ENCODE measurements at places on chromosomes 7 and 10.

DNA sequence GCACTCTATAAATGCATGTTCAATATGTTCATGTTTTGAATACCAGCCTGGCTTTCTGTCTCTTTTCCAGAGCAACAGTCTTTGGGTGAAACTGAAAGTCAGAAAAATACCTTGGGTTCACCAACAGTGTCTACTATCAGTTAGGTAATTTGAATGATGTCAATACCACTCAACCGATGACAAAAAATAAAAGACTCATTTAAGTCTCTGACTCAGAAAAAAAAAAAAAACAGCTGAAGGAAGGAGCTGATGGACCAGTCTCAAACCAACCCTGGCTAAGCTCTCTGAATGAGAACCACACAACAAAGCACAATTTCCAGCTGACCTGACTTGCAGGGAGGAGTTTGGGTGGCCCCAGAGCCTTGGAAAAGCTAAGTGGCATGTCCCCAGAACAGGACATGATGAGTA is 42.5 kb downstream of the ABLIM1 start:
- no peak for DNase-seq

GRCh38 chr7:18450019-18450418 is 45.5 kb upstream of the HDAC9 start:
- no peak for DNase-seq

- no peak for DNase-seq
Measured at GRCh38 chr7:29297194-29297890, 102.8 kb downstream of the CHN2 start.

GRCh38 chr10:98150544-98150943 is 16.1 kb downstream of the R3HCC1L start:
- DNase-seq: no peak

- DNase-seq: no peak
Measured at GRCh38 chr10:48648172-48648942, 36.3 kb upstream of the WDFY4 start.

DNA sequence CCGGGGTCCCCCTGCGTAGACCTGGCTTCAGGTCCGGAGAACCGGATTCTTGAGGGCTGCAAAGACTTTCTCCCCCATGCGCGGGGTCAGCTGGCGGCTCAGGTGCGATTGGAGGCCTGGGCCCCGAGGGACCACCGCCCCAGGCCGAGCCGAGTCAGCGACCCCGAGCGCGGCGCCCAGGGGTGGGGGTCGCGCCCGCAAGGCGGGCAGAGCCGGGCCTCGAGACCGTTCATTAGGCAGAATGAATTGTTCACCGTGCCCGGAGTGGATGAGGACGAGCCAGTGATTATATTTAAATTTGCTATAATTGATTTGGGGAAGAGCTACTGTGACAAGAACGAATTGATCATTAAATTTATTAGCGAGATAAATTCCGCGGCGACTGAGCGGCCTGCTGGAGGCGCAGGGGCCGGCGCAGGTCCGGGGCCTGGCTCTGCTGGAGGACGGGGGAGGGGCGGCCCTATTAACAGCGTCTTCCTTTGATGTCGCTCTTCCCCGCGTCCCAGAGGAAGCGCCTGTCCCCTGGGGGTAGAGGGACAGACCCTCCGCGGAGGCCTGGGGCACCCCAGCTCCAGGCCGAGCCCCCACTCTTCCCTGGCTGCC is 7.5 kb downstream of the MNX1 start:
- DNase-seq: no peak

- DNase-seq: no peak
Measured at GRCh38 chr10:14080795-14081194, 249.9 kb downstream of the FRMD4A start.

GRCh38 chr7:140778975-140779374 is 82.5 kb downstream of the NDUFB2 start:
- no peak for DNase-seq

Measured in lung microvascular endothelial cell (primary cell).